ENCODE measurements at places on chromosomes 7 and 10. TPM values are rescaled to one million over a fixed set of nuclear protein-coding genes. Genes with fewer than 3 reads are reported as not detected.

Gene CPA4
- total RNA-seq: 0.32 TPM

DNA sequence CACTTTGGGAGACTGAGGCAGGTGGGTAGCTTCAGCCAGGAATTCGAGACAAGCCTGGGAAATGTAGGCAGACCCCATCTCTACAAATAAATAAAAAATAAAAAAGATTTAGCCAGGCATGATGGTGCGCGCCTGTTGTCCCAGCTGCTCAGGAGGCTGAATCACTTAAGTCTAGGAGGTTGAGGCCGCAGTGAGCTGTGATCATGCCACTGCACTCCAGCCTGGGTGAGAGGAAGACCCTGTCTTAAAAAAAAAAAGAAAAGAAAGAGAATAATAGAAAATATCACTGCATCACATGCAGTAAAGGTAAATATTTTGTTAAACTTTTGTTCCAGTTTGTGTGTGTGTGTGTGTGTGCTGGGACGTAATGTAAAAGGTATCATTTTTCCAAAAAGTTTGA lies 3.0 kb downstream of the STRIP2 start:
- DNase-seq: no peak

DNA sequence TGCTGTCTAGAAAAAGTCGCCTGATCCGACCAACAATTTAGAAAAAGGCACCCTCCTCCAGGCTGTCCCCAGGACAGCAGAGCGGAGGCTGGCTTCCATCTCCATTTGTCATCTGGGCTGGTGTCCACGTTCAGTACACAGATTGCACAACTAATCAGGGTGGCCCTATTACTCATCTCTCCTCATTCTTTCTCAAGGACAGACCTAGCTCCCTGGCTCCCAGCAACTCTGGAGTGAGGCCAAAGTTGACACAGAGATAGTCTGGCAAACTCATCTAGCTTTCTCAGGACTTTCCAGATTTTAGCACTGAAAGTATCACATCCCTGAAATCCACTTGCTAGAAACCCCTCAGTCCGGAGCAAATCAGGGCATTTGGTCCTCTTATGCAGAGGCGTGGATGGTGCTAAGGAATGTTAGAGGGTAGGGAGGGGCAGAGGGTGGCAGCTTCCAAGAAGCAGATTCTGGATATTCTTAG lies 75.1 kb downstream of the DNAH11 start:
- no peak for DNase-seq

GRCh38 chr10:94496010-94496409 lies 49.6 kb upstream of the HELLS start:
- DNase-seq: no peak

DNA sequence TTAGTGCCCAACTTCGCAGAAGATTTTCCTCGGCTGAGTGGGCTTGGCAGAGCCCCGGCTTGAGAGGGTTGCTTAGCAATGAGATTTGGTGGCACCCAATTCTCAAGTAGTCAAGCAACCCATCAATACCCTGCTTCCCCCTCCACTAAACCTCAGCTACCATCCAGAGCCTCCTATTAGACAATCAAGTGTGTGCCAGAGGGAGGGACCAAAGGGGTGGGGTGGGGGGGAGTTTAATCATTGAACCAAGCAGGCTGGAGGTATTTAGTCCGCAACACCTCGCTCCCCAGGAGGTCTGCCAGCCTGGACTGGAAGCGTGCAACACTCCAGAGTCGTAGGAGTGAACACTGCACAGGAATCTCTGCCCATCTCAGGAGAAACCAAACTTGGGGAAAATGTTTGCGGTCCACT lies at the start of gene HKDC1:
Gene HKDC1 (plus strand): TSS at position 292 of the 411 bp plus-strand sequence. CDS start 104 bp downstream, at position 396.
- no peak for DNase-seq

GRCh38 chr7:42545049-42545724 lies 308.2 kb upstream of the GLI3 start:
- DNase-seq: no peak

Gene PLXDC2
- total RNA-seq: 0.07 TPM
